Fibroblast of skin of left quadriceps (primary cell): ENCODE measurements at places on chromosomes 7 and 10.

DNA sequence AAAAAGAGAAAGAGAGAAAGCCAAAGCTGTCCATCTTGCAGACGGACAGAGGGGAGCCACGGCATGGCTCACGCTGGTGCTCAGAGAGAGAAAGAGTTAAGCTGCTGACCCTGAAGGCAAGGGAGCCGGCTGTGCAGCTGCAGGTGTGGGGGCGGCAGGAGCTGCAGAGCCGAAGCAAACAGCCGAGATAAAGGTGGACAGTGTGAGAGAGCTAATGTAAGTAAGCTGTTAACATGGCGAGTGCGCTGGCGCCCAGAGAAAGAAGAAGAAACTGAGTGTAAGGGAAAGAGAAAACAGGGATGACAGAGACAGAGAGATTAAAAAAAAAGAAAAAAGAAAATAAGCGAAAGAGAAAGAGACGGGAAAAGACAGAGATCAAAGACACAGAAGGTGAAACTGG, 18.2 kb downstream of the COL17A1 start:
- no peak for DNase-seq

- no peak for DNase-seq
These were observed 336.7 kb upstream of the KLF6 start for GRCh38 chr10:4121502-4122380.

GRCh38 chr10:16458166-16458955, 21.6 kb downstream of the PTER start:
- DNase-seq = no peak

GRCh38 chr10:112805701-112806100, 144.3 kb upstream of the TCF7L2 start:
- no peak for DNase-seq

DNA sequence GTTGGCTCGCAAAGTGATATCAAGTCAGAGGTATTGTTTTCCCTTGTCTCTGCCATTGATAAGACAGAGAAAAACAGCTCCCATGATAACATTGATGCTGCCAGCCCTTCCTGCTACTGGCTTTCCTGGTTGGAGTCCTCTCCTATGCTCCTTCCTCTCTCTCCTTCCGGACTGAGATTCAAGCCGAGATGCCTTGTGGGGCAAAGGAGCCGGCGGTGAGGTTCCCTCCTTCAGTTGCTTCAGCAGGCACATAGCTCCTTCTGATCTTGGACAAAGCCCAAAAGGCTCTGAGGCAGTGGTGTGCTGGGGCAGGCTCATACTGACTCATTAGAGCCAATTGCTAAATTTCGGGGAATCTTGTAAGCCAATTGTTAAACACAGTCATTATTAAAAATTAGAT, 8.8 kb upstream of the ZCCHC24 start:
- DNase-seq = peak; percentile 46

- no peak for DNase-seq
These were observed 39.8 kb upstream of the WASL start for GRCh38 chr7:123788584-123788983.

- DNase-seq = no peak
These were observed 7.9 kb downstream of the LAT2 start for GRCh38 chr7:74217455-74218342.

- DNase-seq = no peak
These were observed 85.4 kb downstream of the CH25H start for GRCh38 chr10:89121764-89122020.

DNA sequence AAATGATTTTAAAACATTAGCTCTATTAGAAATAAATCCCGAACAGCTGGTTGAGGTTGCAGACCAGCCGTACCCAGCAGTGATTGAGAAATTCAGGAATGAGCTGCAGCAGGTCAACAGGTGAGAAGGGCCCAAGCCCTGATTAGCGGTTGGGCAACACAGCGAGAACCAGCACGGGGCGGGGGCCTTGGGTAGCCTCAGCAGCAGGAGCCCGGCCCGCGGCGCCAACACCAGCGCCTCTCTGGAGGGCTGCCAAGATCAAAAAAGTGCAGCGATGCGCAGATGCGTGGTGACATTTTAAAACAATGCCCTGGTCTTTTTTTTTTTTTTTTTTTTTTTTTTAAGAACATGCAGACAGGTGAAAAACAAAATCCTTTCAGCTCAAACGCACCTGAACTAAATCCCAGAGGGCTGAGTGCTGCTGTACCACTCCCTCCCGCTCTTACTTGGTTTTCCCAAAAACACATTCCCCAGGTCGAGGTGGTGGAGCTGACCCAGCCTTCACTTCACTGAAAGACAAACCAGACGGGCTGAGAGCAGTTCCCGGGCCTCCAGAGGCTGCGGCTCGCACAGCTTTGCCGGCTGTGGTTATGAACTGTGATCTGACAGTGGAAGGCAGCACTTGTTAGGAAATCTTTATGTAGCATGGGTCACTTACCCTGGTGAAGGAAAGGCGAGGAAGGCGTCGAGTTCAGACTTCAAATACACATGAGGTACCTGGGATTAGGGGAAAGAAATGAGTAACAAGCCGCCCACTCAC, 579.4 kb downstream of the SDK1 start:
- no peak for DNase-seq

- no peak for DNase-seq
These were observed at the start of gene CRYGN for GRCh38 chr7:151439855-151440798. CRYGN (minus strand) TSS chr7:151440141; CDS start chr7:151439917, 224 bp downstream.

DNA sequence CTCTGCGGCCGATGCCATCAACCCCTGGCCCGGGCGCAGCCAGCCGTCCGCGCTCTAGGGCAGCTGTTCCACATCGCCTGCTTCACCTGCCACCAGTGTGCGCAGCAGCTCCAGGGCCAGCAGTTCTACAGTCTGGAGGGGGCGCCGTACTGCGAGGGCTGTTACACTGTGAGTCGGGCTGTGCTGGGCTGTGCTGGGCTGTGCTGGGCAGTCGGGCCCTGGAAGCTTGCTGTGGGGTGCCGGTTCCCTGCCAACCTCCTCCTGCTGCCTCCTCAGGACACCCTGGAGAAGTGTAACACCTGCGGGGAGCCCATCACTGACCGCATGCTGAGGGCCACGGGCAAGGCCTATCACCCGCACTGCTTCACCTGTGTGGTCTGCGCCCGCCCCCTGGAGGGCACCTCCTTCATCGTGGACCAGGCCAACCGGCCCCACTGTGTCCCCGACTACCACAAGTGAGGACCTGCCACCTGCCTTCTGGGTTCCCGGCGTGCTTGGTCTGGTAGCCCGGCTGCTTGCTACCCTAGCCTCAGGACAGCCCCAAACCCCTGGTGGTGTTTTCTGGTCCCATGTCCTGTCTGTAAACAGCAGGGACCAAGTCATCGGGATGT, 7.5 kb downstream of the ZYX start:
- DNase-seq = no peak

GRCh38 chr7:100745184-100745583, 11.8 kb downstream of the ZAN start:
- peak; percentile 64 for DNase-seq

- DNase-seq = no peak
These were observed 22.1 kb downstream of the CYP17A1 start for GRCh38 chr10:102814873-102815661.

DNA sequence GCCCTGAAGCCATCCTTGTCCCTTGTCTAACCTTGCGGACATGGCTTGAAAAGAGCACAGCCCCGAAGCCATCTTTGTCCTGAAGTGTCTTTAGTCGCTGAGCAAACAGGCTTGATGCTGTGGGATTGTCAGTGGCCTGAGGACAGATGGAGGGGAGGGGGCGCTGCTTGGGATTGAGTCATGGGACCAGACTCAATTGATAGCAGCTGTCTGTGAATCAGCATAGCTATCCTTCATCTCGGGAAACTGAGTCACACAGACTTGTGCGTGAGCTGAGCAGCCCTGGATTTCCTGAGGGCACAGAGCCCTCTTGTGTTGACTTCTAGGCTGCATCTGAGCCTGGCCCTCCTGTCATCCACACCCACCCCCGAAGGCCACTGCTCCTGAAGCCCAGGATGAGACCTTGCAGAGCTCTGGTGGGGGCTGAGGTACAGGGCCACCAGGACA, 14.4 kb downstream of the MYO1G start:
- DNase-seq = no peak

DNA sequence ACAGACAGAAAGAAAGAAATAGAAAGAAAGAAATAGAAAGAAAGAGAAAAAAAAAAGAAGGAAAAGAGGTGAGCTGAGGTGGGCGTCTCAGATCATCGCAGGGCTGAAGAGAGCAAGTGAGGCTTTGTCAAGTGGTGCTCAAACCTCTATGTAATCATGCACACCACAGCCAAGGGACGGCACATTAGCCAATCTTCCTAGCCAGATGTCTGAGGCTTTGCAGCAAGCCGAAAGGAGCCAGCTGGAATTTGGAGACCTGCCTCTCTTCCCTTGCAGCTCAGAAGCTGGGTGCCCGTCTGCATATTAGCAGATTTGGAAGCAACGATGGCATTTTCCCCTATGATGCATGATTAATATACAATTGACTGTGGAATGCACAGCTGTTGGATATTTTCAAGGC, 52.5 kb downstream of the ADRA2A start:
- DNase-seq = no peak

DNA sequence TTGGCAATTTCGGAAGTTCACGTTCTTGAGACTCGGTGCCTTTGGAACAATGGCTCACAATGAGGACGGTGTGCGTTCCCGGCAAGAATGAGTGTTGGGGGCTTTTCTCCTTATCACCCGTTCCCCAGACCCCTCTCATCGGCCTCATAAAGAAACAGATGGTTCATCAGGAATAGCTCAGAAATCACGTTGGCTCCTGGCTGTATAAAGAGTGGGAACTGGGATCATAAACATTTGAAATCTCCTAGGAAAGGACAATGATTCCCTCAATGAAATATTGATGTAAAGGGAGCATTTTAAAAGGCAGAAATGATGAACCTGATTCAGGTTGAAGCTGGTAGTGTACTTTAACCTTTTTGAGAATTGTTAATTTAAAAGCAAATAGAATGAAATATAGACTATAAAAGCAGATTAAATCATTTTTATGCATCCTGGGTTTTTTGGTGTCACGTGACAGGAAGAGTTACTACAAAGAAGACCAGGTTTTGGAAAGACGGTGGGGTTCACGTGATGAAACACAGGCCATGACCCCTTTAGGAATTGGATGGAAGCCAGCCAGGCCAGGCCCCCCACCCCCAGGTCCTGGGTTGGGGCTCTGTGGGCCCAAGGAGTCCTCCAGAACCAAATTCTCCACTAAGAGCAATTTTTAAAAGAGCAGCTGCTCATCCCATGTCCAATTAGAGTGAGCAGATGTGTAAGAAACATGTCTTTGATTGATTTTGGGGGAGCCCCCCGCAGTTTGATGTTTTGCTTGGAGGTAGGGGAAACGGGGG, 63.0 kb downstream of the CUX1 start:
- DNase-seq = no peak

DNA sequence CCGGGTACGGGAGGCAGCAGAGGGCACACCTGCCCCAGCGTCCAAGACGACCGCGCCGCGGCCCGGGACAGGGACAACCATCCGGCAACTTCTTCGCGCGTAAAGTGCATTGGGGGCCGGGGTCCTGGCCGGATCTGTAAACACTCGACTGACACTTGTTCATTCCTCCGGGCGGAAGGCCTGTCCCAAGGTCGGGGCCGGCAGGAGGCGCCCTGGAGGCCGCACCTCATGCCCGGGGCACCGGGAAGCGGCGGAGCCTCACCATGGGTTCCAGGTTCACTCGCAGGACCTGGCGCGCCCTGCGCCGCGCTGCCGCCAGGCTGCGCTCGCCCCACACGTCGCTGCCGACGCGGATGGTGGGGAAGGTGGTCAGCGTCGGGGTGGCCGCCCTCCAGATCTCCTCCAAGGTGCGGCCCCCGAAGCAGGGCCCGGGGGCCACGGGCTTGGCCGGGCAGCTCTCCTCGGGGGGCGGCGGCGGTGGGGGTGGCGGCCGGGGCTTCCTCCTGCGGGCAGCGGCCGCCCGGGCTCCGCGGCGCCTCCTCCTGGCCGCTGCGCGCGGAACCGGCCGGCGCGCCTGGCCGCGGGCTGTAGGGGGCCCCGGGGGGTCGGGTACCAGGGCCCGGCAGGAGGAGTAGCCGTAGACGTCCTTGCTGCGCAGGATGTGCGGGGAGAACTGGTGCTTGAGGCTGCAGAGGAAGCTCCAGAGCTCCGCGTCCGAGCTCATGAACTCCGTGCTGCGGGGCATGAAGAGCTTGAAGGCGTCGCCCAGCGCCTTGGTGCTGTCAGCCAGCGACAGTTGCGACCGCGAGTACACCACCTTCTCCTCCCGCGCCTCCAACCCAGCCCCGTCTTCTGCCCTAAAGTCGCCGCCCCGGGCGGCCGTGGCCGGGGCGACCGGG, 746 bp downstream of the CCDC71L start:
- peak; percentile 43 for DNase-seq

DNA sequence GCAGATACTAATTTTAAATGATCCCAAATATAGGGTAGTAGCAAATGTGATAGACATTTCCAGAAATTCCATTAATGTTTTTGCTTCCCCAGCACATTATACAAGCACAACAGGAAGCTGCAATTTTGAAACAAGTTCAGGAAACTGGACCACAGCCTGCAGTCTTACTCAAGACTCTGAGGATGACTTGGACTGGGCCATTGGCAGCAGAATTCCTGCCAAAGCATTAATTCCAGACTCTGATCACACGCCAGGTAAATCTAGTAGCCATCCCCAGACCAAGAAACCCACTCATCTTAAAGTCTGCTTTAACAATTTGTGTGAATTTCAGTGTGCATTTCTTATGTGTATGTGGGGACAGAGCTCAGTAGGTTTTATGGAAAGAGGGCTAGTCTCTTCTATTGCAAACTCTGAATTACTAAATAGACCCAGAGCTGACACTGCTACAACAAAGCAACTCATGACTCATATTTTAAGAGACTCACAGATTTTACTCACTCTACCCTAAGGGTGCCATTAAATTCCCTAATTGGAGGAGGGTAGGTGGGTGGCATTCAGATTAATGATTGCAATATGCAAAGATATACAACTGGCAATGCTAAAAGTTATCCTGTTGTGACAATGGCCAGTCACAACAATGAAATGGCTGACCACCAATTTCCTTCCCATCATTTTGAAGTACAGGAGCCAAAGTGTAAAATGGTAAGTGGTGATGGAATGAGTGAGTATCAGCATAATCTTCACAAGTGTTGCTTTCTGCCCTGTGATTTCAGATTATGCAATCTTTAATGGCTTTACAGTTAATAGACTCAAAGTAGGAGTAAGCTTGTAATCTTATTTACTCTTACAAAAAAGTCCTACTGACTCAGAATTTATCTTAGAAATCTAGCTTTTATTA, 317.6 kb upstream of the PLXDC2 start:
- no peak for DNase-seq
